ENCODE measurements at places on chromosomes 5 and 9.
A peak's percentile ranks its signal among the peaks of the same experiment; 100 is the strongest.

DNA sequence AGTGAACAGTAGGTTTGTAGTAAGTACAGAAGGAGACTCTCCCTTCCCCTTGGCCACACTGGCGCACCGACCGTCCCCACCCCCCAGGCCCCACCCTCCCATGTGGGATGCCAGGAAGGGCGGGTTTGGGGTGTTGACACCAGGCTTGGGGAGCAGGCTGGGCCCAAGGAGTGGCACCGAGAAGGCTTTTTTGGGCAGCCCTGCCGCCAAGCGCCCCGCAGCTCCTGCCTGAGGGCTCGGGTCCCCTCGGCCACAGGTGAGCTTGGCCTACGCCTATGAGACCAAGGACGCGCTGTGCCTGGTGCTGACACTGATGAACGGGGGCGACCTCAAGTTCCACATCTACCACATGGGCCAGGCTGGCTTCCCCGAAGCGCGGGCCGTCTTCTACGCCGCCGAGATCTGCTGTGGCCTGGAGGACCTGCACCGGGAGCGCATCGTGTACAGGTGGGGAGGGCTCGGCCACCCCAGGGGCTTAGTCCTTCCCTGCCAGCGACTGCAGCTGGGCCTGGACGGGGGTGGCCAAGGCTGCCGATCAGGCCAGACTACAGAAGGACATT, 7.3 kb downstream of the GRK6 start:
- DNase-seq = no peak

GRCh38 chr9:4678679-4679267, 596 bp upstream of the CDC37L1 start:
- DNase-seq = no peak

- no peak for DNase-seq
Measured at GRCh38 chr5:176469296-176469695, 21.1 kb downstream of the FAF2 start.

DNA sequence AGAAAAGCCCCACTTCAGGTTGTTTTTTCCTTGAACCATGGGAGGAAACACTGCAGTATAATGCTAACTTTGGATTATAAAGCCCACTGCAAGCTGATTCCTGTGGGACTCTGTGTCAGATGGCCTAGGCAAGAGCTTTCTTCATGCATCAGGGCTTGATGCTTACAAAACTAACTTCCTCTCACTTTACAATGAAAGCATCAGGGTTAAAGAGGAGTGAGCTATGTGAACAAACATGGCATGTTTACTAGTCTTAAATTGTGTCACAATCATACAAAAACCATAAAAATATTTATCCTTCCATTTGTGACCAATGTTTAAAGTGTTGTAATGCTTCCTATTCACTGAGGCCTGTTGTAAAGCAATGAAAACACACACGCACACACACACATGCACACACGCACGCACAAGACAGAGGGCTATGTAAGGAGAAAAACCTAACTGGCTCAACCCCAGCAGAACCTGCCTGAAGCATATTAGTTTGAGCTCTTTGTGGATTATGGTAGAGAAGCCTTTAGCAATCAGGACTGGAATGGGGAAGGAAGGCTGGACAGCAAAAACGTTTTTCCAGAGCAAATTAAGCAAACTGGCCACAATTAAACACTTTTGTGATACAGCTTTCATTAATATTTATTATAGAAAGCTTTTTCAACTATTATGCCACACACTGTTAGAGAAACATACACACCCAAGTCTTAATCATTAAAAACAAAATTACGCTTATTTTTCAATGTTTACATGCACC, 122.2 kb downstream of the AUH start:
- DNase-seq = no peak

GRCh38 chr9:101787891-101788290, 49.4 kb upstream of the GRIN3A start:
- DNase-seq = no peak

GRCh38 chr5:171102877-171103610, 206.0 kb upstream of the TLX3 start:
- no peak for DNase-seq

DNA sequence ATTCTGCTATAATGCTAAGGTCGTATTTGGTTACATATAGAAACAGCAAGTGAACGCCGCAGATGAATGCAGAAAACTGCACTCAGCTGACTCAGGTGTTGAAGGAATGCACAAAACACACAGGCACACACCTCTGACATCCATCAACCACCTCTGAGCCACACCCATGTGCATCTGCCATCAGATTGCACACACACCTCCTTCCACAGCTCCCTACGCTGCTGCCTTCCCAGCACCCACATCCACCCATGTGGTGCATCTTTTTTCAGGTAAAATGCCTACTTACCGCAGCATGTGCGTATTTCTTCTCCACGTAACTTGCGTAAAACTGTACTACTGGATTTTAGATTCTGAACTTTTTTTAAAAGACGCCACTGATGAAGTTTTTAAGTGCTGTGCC, 7.1 kb downstream of the STK10 start:
- DNase-seq = peak; percentile 77

- DNase-seq = no peak
Measured at GRCh38 chr9:112140936-112141335, 34.2 kb downstream of the SUSD1 start.

- no peak for DNase-seq
Measured at GRCh38 chr9:89309608-89310474, 1.2 kb upstream of the CKS2 start.

- no peak for DNase-seq
Measured at GRCh38 chr5:75020016-75020656, 32.2 kb downstream of the GCNT4 start.

GRCh38 chr5:169347786-169348185, 46.8 kb upstream of the SLIT3 start:
- no peak for DNase-seq

DNA sequence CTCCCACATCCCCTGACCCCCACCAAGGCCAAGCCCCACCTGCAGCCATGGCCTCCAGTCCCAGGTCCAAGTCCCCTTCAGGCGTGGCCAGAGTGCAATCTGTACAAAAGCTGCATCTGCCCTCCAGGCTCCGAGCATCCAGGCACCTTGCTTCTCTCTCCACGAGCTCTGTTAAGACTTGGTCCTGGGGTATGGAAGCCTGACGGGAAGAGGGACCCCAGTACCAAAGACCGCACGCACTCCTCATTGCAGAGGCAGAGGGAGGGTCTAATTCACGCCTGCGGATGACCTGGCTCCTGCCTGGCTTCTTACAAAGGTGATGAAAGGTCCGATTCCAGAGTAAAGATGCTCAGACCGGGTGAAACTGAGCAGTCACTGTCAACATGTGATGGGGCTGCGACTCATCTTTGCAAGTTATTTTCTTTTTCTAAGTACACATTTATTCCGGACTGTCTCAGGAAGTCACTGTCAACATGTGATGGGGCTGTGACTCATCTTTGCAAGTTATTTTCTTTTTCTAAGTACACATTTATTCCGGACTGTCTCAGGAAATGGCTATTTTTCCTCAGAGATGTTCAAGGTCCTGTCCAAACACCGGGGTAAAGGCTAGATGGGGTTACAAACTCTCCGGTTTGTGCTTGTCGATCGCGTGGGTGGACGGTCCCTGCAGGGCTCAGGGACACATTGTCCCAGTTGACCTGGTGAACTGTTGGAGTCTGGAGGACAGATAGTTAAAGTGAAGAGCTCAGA, 252.0 kb upstream of the IRX4 start:
- DNase-seq = no peak

GRCh38 chr5:80796846-80797245, 142.1 kb upstream of the DHFR start:
- no peak for DNase-seq

DNA sequence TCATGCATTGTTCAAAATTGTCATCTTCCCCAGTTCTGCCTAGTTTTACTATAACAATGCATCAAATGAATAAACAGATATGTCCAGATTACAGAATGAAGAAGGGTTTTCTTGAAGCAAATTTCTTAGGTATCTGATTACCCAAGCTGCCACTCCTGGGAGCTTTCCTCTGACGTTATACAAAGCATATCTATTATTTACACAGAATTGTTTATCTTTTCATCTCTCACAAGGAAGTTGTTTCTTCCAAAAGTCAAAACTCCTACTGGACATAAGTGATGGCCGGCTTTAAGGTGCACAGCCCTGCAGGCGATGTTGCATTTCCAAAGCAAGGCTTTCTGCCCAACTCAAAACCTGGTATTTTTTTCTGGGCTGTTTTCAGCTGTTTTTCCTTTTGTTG, 73.4 kb upstream of the ANKH start:
- DNase-seq = no peak

DNA sequence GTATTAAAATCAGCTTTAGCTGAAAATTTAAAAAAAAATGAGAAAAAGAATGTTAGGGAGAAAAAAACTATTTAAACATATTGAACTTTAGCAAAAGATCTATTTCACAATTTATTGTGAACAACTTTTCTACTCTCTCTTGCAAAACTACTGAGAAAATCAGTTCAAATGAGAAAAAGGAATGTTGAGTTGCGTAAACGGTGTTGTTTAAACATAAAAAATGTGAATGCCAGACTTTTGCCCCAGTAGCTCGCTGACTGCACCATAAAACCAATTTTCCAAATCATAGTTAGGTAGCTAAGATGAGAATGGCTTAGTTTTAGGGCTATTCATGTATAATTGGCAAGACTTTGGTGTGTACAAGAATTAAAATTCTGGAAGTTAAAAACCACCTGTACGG, 13.4 kb upstream of the RAD23B start:
- no peak for DNase-seq

GRCh38 chr5:5752844-5753243, 330.4 kb downstream of the ICE1 start:
- DNase-seq = no peak

DNA sequence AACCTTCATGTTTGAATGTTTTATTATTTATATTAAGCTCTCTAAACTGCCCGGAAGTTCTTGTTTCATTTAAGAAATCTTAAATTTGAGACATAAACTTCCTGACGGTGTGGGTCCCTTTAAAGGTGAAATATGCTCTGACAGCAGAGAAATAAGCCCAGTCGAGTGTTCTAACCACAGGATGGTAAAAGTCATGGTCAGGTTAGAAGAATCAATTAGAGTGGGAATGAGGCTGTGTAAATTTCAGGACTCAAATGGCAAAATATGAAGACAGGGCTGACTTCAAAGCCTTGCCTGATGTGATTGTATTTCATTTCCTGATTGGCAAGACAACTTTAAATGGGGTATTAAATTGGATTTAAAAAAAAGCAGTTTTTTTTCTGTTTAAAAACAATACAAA, 432.9 kb upstream of the BRINP1 start:
- DNase-seq = no peak

DNA sequence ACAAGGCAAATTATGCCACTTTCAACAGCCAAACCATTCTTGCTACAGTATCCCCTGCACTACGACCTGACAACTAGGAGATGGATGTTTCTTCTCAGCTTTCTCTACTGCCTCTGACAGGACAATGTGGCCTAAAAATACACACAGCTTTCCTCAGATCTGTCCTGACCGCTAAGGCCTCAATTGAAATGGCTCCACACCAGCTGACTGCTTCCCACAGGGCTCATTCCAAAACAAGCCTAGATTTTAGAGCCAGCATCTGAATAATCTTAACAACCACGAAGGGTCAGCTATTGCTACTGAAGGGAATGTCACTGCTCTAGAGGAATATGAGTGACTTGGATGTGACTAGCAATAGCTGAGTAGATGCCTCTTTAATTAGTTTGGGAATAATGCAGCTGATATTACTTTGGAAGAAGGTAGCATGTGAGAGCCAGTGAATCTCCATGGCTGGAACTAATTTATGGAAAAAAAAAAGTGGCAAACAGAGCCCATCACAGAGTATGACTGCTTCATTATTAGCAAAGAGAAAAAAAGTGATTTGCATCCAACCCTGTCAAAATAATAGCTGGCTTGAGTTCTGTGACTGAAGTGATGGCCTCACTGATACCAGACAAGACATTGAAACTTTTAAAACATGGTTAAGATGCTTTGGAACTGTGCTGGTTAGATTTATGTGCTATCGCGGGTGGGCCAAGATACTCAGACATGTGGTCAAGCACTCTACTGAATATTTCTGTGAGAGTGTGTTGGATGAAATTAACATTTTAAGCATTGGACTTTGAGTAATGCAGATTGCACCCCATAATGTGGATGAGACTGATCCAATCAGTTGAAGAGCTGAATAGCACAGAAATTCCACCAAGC, 450.2 kb downstream of the NR2F1-AS1 start:
- no peak for DNase-seq

DNA sequence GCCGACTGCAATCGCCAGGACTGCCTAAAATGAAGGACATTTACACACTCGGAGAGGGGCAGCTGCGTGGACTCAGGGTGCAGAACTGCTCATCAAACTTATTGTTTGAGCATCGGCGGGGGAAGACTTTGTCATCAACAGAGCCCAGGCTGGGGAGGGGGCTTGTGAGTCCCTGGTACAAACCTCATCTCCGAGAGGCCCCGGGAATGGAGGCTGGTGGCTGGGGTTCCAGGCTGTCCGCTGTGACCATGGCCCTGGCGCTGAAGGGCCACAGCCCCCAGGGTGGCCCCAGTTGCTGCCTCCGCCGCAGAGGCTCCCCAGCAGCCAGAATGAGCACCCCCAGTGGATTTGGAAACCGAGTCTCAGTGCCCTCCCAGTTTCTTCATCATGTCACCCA, 46.1 kb upstream of the RNU6ATAC start:
- DNase-seq = no peak

DNA sequence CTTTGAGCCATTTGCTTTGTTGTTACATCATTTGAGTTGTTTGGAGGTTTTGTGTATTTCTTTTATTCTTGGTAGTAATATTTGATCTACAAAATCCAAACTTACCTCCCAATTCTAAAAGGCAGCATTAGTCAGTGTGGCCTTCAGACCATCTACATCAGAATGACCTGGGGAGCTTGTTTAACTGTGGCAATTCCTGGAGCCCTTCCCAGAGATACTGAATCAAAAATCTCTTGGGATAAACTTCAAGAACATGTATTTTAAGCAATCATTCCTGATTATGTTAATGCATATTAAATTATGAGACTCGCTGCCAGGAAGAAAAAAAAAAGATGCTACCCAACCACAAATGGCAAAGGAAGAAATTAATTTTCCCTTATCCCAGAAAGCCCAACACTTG, 268.9 kb upstream of the PDE4D start:
- DNase-seq = no peak

Data from central memory CD4-positive, alpha-beta T cell (primary cell).